Bone marrow (tissue), 2 donors: ENCODE measurements at places on chromosomes 2 and 18.

- no peak for DNase-seq
Measured at GRCh38 chr2:241272303-241273209, 42.9 kb downstream of the HDLBP start.

- DNase-seq = no peak
Measured at GRCh38 chr2:217040099-217040498, 180.2 kb upstream of the TNP1 start.

- no peak for DNase-seq
Measured at GRCh38 chr18:8424917-8425725, 184.1 kb upstream of the RAB12 start.

GRCh38 chr2:151091583-151091982, 170.1 kb downstream of the RBM43 start:
- no peak for DNase-seq

- DNase-seq = no peak
Measured at GRCh38 chr2:191894681-191895147, 47.8 kb upstream of the CAVIN2 start.

GRCh38 chr18:58058720-58059119, 14.7 kb downstream of the NEDD4L start:
- no peak for DNase-seq

- no peak for DNase-seq
Measured at GRCh38 chr2:24919037-24919505, 966 bp downstream of the ADCY3 start.

DNA sequence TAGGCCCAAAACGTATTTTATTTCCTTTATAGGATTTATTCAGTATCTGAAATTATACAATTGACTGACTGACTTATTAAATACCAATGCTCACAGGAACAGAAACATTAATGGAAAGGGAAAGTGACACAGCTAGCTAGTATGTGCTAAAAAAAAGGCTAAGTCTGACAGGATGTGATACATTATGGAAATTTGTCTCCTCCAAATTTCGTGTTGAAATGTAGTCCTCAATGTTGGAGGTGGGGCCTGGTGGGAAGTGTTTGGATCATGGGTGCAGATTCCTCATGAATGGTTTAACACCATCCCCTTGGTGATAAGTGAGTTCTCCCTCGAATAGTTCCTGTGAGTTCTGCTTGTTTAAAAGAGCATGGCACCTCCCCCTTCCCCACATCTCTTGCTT, 70.6 kb upstream of the WDR75 start:
- DNase-seq = no peak

DNA sequence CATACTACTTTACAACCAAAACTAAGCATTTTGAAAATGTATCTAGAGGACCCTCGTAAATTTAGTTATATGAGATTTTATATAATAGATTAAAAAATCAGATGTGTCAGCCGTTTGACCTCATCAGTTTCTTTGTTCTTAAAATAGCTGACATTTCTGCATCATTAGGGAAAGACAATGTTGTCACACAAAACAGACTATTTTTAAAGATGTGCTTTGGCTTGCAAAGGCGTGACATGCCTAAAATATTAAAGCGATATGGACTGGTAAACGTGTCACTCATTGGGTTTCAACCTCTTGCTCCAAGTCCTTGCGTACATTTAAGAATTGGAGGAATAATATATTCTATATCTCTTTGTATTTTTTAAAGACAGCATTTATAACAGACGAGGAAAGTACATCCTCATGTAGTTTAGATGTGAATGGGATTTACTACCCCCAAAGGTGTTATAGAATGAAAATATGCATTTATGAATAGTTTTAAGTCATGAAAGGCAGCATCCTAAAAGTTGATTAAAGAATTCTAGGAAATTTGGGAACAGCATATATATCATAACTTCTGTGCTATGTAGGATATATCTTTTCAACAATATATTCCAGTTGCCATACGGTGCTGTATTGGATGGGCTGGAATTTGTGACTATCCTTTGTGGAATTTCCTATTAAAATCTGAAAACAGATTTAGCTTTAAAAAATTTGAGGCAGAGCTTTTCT, 3.8 kb downstream of the MYL12A start:
- DNase-seq = no peak

DNA sequence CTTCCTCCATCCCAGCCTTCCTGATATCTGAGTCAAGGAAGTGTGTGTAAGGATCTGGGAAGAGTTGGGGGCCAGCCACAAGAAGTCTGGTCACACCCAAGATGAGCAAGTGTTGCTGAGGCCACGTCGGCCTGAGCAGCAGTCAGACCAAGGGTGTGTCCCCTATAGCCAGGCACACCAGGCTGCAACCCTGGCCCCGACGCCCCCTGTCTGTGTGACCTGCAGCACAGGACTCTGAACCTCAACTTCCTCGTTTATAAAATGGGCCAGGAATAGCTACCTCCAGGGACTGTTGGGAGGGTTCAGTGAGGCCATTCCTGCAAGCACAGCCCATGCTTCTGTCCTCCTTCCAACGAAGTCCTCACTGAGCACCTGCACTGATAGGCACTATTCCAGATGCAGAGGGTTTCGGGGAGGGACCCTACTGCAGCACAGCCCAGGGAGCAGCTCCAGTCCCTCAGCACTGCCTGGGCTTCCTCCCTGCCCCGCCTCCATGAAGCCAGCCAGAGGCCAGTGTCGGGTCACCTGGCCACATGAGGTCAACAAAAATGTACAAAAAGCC, 13.3 kb downstream of the LIMS2 start:
- no peak for DNase-seq

- no peak for DNase-seq
Measured at GRCh38 chr2:152445375-152445774, 110.4 kb downstream of the FMNL2 start.

DNA sequence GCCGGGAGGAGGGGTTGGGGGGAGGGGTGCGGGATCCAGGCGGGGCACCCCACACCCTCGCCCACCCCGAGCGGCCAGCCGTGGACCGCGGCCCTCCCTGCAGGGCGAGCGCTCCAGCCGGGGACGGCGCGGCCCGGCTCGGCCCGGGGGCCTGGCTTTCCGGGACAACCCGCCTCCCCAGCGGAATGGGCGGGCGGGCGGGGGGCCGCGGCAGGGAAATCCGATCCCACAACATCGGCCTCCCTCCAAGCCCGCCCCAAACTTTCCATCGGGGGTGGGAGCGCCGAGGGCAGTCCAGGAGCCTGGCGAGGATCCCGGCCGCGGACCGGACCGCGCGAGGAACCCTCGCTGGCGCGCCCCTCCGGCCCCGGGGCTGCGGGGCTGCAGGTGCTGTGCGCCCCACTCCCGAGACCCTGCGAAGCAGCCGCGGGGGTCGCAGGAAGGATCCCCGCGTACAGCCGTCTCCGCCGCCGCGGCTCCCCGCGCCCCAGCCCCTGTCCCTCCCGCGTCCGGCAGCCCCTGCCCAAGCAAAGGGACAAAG, 529 bp downstream of the SEMA4C start:
- DNase-seq = no peak

- DNase-seq = no peak
Measured at GRCh38 chr2:65919550-65920188, 487.3 kb upstream of the SPRED2 start.

DNA sequence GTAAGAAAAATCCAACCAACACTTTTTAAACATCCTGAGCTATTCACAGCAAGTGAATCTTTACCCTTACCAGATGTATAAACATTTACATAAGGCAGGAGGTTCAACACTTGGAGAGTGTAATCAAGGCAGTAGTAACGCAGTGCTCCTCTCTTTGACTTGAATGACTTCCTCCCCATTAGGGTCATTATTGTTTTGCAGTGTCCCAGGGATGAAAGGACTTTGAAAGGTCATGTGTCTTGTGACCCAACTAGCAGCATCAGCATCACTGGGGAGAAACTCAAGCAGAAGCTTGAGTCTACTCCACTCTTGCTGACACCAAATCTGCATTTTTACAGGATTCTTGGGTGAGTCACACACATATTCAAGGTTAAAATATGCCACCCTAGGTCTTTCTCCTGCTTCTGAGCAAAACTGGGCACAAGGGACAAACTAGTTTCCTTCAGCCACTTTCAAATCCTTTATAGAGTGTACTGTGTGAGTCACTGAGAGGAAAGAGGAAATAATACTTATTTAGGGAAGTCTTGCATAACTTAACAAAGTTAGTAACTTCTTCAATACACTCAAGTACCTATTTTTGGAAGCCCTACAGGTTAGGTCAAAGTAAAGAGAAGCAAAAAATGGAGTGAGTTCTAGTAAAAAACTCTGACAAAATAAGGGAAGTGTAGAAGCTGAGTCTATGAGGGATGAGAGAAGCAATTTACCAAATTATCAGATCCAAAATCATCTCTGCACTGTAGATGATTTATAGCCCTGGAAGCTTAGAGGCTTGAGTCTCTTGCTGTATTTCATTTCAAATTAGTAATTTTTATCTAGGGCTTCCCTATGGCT, 51.0 kb upstream of the EML4 start:
- peak; percentile 67 for DNase-seq

DNA sequence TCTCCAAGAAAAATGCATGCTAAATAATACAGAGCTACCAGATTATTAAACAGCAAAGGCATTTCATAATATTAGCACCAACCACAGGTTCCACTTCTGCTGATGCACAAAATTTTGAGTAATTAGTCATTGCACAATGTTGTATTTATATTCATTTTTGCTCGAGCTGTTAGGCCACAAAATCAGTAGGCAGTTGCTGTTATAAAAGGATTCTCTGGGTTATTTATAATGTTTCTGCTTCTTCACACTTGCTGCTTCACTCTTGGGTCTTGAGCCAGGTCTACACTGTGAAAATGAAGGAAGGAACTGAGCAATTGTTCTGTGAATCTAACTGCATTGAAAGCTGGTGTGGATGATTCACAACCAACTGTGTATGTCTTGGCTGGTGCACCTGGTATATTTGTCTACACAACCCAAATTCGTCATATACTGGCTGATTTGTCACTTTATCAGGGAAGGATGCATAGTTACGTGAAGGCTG, 38.3 kb downstream of the MRPL33 start:
- peak; percentile 65 for DNase-seq

- DNase-seq = peak; percentile 9
Measured at GRCh38 chr18:9916077-9916639, 2.3 kb downstream of the VAPA start.
